Suprapubic skin (tissue), 4 donors: ENCODE measurements at places on chromosomes 7 and 10.

DNA sequence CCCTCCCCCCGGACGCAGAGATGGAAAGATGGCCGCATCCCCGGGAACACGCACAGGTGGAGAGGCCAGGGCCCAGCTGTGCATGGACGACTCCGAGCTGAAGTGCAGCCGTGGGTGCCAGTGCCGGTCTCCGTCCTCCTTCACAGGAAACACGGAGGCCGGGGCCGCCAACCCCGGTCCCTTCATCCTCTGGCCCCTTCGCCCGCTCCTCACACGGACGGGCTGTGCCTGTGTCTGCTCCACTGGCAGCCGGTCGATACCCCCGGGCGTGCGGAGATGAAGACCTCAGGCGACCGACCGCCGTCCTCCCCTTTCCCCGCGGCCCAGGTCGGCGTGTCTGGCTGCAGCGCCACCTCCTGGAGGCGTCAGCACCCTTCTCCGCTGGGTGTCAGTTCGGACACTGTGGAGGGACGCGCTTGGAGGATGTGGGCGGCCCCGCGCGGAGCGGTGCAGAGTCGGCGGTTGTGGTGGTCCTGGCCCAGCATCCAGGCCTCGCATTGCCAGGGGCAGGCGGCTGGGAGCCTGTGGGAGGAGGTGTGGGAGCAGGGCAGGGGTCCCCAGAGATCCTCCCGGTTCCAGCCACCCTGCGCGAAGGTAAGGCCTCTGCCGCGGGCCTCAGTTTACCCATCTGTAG lies 9.9 kb downstream of the ZNF511 start:
- peaks cover 34% of the 10 kb centered on the region for H3K27me3 ChIP-seq
- no peaks in the 10 kb centered on the region for H3K36me3 ChIP-seq
- peak overlapping the region; percentile 40 for H3K4me3 ChIP-seq
- peaks cover 7% of the 10 kb centered on the region for H3K4me1 ChIP-seq
- no peak for DNase-seq

- no peaks in the 10 kb centered on the region for H3K27me3 ChIP-seq
- H3K27ac ChIP-seq, result peak overlapping the region; percentile 18
- H3K4me1 ChIP-seq, result peaks cover 14% of the 10 kb centered on the region
- no peak for DNase-seq
- H3K36me3 ChIP-seq, result no peaks in the 10 kb centered on the region
These were observed 268.2 kb downstream of the PTEN start for GRCh38 chr10:88131511-88132139.

DNA sequence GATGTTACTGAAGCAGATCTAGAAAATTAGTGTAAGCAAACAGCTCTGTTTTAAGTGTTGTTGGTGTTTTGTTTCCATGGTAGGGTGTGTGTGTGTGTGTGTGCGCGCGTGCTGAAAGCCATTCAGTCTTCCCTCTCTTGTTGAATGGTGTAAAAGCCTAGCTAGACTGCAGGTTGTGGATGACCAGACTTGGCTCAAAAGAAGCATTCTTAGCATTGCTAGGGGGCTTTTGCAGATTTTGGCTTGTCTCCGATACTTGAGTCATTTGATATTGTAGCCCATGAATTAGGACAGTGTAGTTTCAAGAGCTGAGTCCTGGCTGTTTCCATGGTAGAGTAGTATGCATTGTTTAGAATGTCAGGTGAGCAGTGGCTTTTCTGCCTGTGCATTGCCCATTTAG lies 99.1 kb downstream of the SND1 start:
- no peak for DNase-seq
- H3K4me1 ChIP-seq, result no peaks in the 10 kb centered on the region
- H3K4me3 ChIP-seq, result no peak overlapping the region
- no peaks in the 10 kb centered on the region for H3K27me3 ChIP-seq
- H3K27ac ChIP-seq, result no peak overlapping the region

DNA sequence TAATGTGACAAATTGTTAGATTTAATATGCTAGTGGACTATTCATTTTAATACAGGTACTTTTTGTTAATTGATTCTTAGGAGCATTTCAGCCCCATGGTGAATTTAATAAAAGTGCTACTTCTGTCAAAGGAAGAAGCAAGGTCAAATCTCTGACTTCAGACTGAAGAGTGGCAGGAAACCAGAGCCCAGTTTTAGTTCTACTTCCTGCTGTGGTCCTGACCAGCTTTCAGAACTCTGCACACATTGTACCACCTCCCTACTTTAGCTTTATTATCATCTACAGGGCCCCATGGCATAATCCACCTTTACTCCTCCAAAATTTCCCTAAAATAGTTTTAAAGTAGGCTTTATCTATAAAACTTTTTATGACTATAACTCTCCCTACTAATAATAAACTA lies 33.7 kb downstream of the CTTNBP2 start:
- H3K4me3 ChIP-seq, result no peak overlapping the region
- H3K36me3 ChIP-seq, result no peaks in the 10 kb centered on the region

GRCh38 chr7:82393076-82393839 lies 50.3 kb downstream of the CACNA2D1 start:
- no peak for DNase-seq
- no peaks in the 10 kb centered on the region for H3K36me3 ChIP-seq
- H3K27ac ChIP-seq, result no peak overlapping the region
- no peaks in the 10 kb centered on the region for H3K4me1 ChIP-seq
- no peaks in the 10 kb centered on the region for H3K27me3 ChIP-seq

GRCh38 chr10:51301644-51302043 lies 227.4 kb downstream of the PRKG1 start:
- peaks cover 8% of the 10 kb centered on the region for H3K4me1 ChIP-seq
- peak overlapping the region; percentile 69 for H3K27ac ChIP-seq
- DNase-seq, result no peak
- no peaks in the 10 kb centered on the region for H3K27me3 ChIP-seq

GRCh38 chr7:117143066-117143465 lies 179.8 kb downstream of the WNT2 start:
- no peaks in the 10 kb centered on the region for H3K4me1 ChIP-seq
- H3K27me3 ChIP-seq, result no peaks in the 10 kb centered on the region
- H3K27ac ChIP-seq, result no peak overlapping the region
- no peak for DNase-seq
- no peak overlapping the region for H3K4me3 ChIP-seq

DNA sequence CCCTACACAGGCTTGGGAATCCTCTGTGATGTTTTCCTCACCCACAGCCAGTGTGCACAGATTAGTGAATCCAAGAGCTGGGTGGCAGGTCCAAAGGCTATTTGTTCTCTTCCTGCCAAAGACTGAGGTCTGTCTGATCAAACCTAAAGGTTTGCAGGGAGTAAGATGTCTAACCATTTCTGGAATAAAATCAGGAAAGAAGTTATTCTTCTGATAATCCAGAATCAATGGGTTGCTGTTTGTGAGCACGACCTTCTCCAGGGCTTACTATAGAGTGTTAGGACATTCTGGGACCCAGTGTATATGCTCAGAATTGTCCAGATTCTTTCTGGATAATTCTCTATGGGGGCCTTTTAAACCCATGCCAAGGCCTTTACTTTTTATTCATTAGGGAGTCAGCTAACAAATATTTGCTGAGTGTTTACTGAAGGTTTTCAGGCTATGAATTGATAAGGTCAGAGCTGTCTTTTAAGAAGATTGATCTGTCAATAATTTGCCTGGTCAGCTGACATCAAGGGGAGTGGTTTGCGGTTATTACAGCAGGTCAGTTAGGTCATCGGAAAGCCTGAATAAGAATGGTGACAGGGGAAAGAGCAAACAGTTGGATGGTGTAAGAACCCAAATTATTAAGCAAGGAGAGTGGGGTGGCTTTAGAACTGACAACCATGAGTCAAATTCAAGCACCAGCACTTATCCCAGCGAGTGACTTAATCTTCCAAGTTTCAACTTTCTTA lies 7.5 kb upstream of the TECTB start:
- no peaks in the 10 kb centered on the region for H3K36me3 ChIP-seq
- DNase-seq, result no peak
- H3K4me1 ChIP-seq, result no peaks in the 10 kb centered on the region
- H3K27ac ChIP-seq, result no peak overlapping the region
- no peaks in the 10 kb centered on the region for H3K27me3 ChIP-seq
- H3K4me3 ChIP-seq, result no peak overlapping the region

GRCh38 chr7:40580776-40581175 lies 446.0 kb downstream of the SUGCT start:
- no peak overlapping the region for H3K27ac ChIP-seq
- H3K4me3 ChIP-seq, result no peak overlapping the region
- DNase-seq, result no peak
- no peaks in the 10 kb centered on the region for H3K4me1 ChIP-seq
- H3K36me3 ChIP-seq, result no peaks in the 10 kb centered on the region

GRCh38 chr10:100873146-100873826 lies 39.5 kb upstream of the SLF2 start:
- H3K4me1 ChIP-seq, result no peaks in the 10 kb centered on the region
- no peak overlapping the region for H3K4me3 ChIP-seq

DNA sequence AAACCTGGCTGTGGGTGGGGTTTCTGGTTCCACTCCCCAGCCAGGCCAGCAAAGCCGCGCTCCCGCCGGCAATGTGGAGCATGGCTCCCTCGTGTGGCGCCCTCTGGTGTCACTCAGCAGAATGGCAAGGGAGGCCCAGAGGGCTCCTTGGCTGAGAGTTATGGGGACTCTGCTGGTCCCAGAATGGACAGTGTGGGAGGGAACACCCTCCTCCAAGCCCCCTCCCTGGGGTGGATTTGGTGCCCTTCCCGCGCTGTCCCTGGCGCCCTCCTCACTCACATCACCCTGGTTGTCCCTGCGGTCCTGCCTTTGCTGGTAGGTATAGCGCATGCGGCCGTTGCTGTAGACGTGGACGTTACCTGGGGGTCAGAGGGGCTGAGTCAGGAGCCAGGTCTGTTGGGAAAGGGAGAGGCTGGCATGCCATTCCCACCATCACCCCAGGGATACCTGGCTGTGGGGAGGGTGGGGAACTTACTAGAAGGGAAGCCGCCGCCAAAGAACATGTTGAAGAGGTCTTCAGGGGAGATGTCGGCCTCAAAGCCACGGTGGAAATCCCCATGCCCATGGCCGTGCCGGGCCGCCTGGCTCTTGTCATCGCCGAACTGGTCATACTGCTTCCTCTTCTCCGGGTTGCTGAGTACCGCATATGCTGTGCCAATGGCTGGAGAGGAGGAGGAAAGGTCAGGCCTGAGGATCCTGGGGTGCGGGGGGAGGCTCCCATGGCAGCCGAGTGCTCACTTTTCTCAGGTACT lies 14.0 kb downstream of the DNAJB12 start:
- peaks cover 80% of the 10 kb centered on the region for H3K36me3 ChIP-seq
- no peaks in the 10 kb centered on the region for H3K27me3 ChIP-seq
- H3K4me3 ChIP-seq, result no peak overlapping the region
- peak overlapping the region; percentile 5 for H3K27ac ChIP-seq
- DNase-seq, result no peak

DNA sequence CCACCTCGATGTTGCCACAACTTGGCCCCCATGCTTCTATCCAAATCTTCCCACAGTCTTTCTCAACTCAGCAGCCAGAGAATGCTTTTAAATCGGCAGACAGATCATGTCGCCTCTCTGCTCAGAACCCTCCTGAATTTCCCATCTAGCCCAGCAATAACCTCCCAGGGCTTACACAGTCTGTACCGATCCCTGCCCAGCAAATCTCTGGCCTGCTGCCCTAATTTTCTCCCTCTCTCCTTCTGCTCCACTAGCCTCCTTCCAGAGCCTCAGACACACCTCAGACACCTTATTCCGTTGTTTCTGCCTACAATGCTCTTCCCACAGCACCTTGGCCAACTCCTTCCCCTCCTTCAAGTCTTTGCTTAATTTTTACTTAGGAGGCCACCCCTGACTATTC lies 32.3 kb downstream of the MDH2 start:
- no peak overlapping the region for H3K27ac ChIP-seq
- no peaks in the 10 kb centered on the region for H3K36me3 ChIP-seq
- H3K4me1 ChIP-seq, result no peaks in the 10 kb centered on the region
- DNase-seq, result no peak
- no peaks in the 10 kb centered on the region for H3K27me3 ChIP-seq

GRCh38 chr7:12567015-12567414 lies 3.5 kb upstream of the SCIN start:
- no peak overlapping the region for H3K27ac ChIP-seq
- H3K4me3 ChIP-seq, result no peak overlapping the region
- H3K4me1 ChIP-seq, result peaks cover 15% of the 10 kb centered on the region
- H3K36me3 ChIP-seq, result no peaks in the 10 kb centered on the region
- DNase-seq, result no peak

DNA sequence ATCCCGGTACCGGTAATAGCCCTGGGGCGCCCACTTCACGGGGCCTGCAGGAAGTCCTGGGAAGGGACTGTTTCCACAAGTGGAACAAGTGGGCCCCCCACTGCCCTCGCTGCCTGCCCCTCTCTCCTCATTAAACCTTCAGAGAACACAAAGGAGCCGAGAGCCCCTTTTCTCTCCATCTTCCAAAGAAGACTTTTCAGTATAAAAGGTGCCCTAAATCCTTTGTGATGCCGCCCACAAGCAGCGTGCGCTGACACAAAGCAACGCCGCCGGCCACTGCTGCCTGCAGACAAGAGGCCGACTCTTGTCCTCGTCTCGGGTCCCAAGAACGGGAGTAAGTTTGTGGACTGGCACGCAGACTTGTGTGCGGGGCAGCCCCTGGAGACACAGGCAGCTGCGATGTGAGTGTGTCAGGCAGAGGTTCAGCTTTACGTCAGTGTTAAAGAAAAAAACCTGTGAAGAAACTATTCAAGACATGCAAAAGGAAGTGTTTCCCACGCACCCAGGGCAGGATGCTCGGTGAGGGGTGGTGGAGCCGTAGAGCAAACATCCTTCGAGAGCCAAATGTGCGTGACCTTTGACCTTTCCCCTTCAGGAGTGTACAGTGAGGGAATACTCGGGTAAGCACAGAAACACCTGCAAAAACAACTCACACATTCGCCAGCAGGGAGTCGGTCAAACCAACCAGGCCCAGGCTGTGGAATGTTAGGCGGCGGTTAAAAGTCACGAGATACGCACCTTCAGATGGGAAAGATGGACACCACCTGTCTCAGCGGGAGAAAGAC lies 118.2 kb downstream of the VIPR2 start:
- no peaks in the 10 kb centered on the region for H3K36me3 ChIP-seq
- DNase-seq, result peak; percentile 64
- H3K4me1 ChIP-seq, result peaks cover 22% of the 10 kb centered on the region
- H3K4me3 ChIP-seq, result no peak overlapping the region

DNA sequence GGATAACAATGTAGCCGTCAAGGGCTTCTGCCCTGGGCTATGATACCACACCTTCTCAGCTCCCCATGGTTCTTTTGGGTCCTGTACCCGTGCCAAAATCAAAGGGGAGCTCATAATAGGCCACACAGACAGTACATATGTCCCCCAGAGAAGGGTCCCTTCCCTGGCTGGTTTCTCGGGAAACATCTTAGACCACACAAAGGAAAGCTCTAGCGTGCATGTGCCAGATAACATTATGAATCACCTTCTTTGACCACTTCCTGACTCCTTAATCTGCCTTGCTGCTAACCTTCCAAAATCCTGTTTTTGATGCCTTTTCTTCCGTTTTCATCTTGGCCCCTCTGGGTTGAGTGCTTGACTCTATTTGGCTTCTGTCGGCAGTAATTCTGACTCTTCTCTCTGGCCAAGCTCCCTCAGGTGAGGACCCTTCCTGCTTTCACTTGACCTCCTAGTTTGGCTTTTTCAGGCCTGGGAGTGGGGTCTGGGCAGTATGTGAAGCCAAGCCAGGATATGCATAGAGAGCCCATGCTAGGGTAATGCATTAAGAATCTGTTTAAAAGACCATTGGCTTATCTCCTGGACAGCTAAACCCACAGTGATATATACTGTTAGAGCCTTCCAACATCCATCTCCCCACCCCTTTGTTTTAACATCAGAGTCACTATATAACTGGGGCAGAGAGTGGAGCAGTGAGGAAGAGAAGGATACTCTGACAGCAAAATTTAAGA lies 84.8 kb downstream of the ANLN start:
- DNase-seq, result no peak
- no peaks in the 10 kb centered on the region for H3K27me3 ChIP-seq
- H3K27ac ChIP-seq, result no peak overlapping the region
- H3K36me3 ChIP-seq, result no peaks in the 10 kb centered on the region
- no peak overlapping the region for H3K4me3 ChIP-seq

GRCh38 chr7:96266015-96266414 lies 55.9 kb downstream of the SLC25A13 start:
- no peak overlapping the region for H3K4me3 ChIP-seq
- no peak overlapping the region for H3K27ac ChIP-seq
- no peaks in the 10 kb centered on the region for H3K4me1 ChIP-seq
- H3K36me3 ChIP-seq, result no peaks in the 10 kb centered on the region
